ENCODE measurements at places on chromosomes 2 and 18.

GRCh38 chr2:186349508-186349907 is 136.6 kb upstream of the ZC3H15 start:
- DNase-seq: no peak

- no peak for DNase-seq
These were observed 98.9 kb downstream of the CYRIA start for GRCh38 chr2:16566701-16567100.

- no peak for DNase-seq
These were observed 18.1 kb upstream of the MGAT4A start for GRCh38 chr2:98749066-98749450.

- no peak for DNase-seq
These were observed 30.2 kb upstream of the MAPRE2 start for GRCh38 chr18:35010993-35011392.

- DNase-seq: no peak
These were observed 144.0 kb upstream of the VRK2 start for GRCh38 chr2:57902578-57902977.

DNA sequence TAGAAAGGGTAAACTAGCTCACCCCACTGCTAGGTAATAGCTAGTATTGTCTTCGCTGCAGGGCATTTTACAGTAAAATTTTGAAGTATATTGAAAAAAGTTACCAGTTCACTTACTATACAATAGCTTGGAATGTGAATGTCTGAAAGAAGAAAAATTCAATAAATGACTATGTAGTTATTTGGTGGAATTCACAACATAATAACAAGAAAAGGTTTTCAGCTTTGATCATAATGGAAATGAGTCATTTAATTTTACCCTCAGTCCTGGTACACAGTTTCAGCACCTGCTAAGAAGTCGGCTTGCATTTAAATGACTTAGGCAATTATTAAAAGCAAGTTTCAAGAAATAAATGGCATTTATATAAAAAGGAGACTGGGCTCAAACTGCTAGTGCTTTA is 90.4 kb downstream of the NUP35 start:
- no peak for DNase-seq

DNA sequence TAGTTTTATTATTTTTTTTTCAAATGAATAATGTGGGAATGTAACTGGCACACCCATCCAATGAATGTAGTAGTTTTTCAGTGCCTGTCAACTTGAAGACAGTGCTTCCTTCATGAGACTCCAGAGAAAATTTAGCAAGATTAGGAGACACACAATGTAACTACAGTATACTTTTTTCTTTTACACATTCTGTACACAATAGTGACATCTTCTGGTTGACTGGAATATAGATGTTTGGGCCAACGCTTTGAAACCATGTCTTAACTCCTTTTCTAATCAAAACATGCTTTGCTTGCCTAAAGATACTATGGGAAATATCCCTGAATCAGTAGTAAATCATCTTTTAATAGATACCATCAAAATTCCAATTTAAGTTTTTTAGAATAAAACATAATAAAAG is 229.5 kb upstream of the ZC3H15 start:
- no peak for DNase-seq

DNA sequence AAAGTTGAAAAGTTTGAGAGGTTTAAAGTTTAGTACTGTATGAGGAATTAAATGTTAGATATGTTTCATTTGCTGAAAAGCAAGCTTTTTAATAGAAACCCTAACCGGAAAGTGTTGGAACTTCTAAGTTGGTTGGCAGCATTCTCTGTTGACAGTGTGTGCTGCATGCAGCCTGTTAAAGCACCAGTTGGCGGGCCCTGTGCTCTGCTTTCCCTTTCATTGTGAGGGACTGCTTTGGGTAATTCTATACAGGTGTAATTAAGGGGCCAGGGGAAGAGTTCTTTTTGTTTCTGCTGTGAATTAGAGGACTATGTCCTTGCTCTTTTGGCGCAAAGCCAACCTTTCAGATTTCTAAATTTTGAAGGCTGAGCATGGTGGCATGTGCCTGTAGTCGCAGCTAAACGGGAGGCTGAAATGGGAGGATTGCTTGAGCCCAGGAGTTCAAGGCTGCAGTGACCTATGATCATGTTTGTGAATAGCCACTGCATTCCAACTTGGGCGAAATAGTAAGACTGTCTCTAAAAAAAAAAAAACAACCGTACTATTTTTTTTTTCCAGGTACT is 20.1 kb downstream of the PLEKHB2 start:
- no peak for DNase-seq

DNA sequence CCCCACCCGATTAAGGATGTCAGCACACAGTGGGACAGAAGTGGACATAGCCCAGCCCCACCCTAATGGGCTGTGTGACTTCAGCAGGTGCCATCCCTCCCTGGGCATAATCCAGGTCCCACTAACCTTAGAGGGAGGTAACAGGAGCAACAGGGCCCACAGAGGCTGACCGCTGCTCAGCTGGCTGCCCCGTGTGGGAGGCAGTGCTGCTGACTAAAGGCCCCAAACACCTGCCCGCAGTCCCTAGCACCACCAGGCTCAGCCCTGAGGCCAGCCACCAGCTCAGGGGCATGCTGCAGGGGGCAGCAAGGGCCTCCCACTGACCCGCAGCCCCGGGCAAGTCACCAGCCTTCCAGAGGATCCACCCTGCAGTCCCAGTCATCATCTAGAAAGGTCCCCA is 14.6 kb downstream of the BIN1 start:
- DNase-seq: no peak

DNA sequence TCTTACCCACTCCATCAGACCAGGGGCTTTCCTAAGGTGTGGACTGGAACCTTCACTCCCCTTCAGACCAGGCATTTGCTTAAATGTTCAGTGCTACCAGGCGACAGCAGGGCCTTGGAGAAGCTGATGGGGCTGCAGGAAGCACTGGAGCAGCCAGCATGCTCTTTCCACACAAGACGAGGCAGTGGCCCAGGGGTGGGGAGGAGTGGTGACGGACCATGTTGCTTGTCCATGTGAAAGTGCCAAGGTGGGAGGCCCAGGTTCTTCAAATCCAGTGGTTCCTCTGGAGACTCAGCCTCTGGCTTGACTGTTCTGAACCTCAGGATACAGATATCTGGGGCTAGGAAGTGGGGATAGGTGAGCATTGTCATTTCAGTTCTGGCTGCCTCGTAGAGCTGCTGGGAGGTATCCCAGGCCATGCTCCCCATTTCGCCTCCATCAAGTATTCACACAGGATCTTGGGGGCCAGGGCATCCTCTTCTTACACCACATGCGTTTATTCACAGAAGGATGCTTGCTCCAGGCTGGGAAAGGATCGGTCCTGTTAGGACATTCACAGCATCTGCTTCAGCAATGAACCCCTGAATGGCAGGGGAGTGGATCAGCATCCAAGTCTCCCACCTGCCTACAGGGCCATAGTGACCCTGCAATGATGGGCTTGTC is 62.2 kb downstream of the SFXN5 start:
- DNase-seq: peak; percentile 43

DNA sequence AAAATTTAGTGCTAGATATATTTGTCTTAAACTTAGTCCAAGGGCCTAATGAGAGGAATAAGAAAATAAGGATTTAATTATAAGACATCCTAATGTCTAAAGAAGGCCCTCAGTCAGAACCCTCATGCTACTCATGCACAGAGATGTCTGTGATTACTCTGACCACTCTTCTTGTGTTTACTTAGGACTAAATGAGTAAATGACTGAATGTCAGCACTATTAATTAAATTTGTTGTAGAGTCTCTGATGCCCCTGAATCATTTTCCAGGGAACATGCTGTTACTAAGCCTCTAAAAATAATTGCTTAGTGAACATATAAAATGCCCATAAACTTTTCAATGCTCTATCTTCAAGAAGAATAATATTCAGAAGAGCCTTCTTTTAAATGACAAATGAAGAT is 32.4 kb downstream of the GULP1 start:
- DNase-seq: no peak

- DNase-seq: no peak
These were observed 164.2 kb downstream of the INHBB start for GRCh38 chr2:120509991-120510735.

- no peak for DNase-seq
These were observed 1150.0 kb downstream of the RPIA start for GRCh38 chr2:89841476-89841840.

DNA sequence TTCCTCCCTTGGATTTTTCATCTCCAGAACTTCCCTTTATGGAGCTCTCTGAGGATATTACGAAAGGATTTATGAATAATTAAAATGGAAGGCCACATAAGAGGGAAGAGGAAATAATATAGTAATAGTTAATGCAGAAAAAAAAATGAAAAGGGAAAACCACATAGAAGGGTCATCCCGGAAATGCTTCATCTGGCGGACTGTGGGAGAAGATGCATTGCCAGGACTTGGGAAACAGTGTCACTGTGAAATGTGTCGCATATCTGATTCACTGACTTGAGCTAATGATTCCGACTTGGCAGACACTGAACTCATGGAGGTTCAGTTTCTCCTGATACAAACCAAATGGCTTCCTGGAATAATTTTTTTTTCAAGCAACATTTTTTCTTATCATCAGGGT is 129.9 kb upstream of the RMP24 start:
- no peak for DNase-seq

GRCh38 chr2:23250371-23250770 is 134.6 kb upstream of the KLHL29 start:
- no peak for DNase-seq

DNA sequence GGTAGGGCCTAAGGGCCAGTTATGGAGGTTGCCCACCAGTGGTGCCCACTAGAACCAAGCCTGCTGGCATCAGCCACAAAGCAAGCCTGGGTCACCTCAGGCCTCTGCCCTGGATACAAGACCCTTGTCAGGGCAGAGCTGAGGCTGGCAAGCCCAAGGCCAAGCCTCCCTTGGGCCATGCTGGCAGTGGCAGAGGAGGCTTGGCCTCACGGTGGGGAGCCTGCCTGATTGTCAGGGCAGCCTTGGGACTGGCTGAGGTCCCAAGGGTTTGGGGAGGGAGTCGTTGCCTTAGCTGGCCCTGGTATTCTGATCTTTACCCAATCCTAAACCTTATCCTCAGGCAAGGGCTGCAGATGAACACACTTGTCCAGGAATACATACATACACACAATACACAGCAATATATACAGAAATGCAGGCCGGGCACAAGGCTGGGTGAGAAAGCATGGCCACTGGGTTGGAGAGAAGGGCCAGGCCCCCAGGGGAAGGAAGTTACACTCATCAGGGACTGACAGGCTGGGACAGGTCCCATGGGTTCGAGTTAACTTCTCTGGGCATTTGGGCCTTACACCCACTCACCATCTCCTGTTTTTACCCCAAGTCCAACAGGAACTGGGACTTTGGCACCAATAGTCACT is 21.0 kb downstream of the CCT7 start:
- DNase-seq: no peak

GRCh38 chr2:86744152-86744551 is 24.1 kb downstream of the RMND5A start:
- no peak for DNase-seq

GRCh38 chr2:79670198-79670597 is 157.3 kb downstream of the CTNNA2 start:
- no peak for DNase-seq

GRCh38 chr2:221554769-221555493 is 17.2 kb downstream of the EPHA4 start:
- no peak for DNase-seq

DNA sequence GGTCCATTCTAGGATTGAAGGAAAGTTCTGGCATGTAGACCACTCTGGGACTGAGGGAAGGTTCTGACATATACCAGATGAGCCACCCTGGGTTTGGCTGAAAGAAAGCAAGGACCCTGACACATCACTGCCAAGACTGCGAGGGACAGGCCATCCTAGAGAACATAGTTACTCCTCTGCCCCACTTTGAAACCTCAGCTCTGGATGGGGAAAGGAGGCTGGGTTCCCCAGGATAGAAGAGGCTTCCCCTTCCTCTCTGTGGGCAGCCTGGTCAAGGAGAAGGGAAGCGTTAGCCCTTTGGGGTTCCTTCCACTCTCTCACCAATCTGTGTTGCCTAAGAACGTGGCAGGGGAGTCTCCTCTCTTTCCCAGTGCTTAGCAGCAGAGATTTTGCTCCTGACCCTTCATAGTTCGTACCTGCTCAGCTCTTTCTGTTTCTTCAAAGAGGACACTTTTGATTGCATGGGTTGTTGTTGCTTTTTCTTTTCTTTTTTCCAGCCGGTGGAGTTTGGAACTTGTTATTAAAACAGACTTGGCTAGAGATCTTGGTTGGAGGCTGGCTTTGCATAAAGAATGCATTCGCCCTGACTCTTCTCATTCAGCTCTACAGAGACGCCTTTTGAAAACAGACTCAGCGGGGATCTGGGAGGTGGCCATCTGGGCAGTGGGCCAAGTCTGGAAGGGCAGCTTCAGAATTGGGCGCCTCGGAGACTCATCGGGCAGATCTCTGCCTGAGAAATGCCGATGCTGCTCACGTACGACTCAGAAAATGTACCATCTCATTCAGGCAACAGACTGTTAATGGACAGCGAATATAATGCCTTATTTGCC is 166.1 kb downstream of the CLIP4 start:
- DNase-seq: no peak

GRCh38 chr2:15939556-15939853 is 845 bp upstream of the MYCN start:
- DNase-seq: no peak

DNA sequence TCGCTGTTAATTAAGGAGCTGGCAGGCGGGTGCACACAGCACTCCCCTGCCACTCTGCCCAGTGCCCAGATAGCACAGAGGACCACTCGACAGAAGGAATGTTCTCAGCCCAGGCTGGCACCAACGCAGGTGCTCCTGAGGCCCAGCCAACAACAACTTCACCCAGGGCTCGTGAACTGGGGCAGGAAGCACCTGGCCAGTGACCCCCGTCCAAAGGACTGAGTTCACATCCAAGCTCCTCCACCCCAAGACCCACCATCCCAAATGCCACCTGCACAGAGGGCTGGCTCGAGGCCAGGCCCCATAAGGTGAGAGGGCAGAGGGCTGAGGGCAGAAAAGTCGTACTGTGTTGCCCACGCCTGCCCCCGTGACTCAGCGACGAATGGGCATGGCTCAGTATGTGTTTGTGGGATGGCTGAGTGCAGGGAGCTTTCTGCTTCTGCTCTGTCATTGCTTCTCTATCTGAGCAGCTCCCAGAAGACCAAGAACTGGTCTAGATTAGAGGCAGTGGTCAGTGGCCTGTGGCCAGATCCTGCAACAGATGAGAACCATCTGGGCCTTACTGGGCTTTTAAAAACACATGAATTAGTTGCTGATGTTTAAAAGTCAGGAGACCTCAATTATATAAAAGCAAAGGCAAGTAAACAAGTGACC is 68.4 kb downstream of the POLR1A start:
- DNase-seq: peak; percentile 80

DNA sequence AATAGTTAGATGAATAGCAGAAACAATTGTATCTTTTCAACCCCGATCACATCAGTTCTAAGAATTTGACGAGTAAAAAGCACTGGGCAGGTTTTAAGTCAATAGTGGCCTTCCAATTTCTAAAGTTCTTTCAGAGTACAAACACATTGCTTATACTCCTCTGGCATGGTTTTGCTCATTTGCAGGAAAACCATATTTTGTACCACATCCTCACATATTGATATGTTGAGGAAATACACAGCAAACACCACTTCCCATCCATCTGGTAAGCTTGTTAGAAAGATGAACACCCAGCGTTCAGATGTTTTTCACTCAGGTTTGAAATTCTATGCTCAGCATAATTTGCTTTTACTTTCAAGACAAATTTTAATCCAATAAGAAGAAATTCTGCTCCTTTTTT is 344.6 kb upstream of the ACVR2A start:
- DNase-seq: no peak

GRCh38 chr2:211833582-211834279 is 704.9 kb downstream of the ERBB4 start:
- no peak for DNase-seq

Data from suprapubic skin (tissue), 4 donors.